MG63 (cell line): ENCODE measurements at places on chromosomes 3 and 15. TPM values are rescaled to one million over a fixed set of nuclear protein-coding genes. Genes with fewer than 3 reads are reported as not detected.
A peak's percentile ranks its signal among the peaks of the same experiment; 100 is the strongest.

GRCh38 chr15:27339138-27339537 lies 368.2 kb downstream of the GABRG3 start:
- DNase-seq, result no peak

GRCh38 chr3:23685541-23686258 lies 120.1 kb upstream of the UBE2E1 start:
- peak; percentile 94 for DNase-seq

GRCh38 chr3:53577506-53577905 lies 83.1 kb downstream of the CACNA1D start:
- no peak for DNase-seq

DNA sequence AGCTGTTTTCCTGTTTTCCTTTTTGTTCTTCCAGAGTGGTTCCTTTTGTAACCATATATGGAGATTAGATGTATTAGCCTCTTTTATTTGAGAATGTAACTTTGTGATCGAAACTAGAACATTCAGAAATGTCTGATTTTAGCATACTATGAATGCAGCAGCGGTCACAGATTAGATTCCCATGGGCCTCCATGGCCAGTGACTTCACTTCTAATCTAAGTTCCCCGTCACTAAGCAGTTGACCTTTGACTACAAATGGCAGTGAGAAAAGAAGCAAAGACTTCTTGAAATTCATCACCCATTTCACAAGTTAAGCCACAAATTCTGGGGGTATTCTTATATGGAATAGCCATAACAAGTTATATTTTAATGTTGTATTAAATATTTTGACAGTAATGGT lies 114.6 kb upstream of the FLNB start:
- DNase-seq, result no peak

DNA sequence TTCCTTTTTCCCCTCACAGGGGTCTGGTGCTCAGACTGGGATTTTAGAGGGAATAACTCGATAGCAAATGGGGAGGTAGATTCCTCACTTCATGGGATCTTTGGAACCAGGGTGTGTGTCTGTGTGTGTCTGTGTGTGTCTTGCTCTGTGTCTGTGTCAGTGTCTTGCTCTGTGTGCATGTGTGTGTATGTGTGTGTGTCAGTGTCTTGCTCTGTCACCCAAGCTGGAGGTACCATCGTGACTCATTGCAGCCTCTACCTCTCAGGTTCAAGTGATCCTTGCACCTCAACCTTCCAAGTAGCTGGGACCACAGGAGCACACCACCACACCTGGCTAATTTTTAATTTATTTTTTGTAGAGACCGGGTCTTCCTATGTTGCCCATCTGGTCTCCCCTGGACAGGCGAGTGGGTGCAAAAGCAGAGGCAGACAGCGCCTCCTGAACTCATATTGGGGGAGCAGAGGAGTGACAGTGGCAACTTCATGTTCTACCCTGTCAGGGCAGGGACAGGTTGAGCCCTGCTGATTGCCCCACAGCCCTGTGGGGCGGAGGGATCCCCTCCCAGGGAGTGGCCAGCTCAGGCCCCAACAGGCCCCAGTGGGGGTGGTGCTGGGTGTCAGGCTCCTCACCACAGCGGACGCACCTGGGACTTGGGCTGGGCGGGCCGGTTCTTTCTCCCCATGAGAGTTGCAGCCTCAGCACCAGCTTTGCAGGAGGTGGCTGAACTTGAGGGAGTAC lies 10.4 kb upstream of the SEMA4B start:
- DNase-seq, result no peak

DNA sequence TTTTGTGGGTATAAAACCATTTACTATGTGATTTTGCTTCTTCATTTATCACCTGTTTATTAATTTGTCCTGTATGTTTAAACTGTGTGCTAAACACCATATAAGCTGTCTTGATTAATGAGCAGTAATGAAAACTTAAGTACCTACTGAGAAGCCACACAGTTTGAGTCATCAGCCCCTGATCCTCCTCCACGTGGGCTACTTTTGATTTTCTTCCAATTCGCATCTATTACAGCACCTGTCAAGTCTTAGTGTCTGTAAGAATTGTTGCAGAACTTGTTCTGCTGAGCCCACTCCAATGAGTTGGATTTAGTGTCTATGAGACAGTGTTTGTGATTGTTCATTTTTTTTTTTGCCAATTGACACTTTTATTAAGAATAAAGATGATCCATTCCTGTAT lies 16.8 kb downstream of the EPHA6 start:
- DNase-seq, result no peak

DNA sequence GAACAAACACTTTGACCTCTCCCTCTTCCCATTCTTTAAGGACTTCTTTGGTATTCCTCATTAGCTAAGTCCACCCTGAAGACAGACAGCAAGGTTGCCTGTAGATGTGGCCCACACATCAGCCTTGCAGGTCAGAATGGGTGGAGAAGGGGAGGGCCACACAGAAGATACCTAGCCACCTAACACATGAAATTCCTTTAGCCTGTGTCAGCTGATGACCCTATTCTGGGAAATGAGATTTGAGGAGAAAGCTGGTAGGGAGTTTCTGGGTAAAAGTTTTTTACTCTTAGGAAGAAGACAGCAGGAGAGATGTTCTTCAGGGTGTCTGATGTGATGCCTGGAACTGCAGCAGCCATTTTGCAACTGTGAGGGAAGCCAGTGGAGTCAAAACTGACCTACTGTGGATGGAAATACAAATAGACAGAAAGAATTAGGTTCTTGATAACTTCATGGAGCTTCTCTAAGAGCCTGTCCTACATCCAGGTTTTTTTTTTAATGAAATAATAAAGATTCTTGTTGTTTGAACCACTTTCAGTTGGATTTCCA lies 17.8 kb upstream of the SMAD6 start:
- DNase-seq, result no peak

- no peak for DNase-seq
Measured at GRCh38 chr3:122214711-122215110, 31.2 kb downstream of the CASR start.

DNA sequence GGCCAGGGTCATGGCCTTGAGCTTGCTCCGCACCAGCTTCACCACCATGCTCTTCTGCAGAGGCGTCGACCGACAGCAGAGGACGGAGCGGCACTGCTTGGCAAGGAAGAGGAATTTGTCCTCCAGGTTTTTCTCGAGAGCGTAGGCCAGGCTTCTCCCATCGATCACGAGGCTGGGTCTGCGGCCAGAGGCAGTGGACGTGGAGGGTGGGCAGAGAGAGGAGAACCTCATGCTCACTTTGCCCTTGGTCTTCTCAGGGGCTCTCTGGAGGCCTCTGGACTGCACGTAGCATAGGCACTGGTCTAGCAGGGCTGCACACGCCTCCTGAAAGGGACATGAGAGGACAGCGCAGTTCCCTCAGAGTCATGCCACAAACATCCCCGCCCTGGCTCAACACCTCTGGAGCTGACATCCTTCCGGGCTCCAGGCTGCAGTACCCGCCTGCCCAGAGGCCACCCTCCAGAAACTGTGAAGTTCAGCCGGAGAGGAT lies 168.3 kb downstream of the ATP10A start:
- DNase-seq, result no peak

DNA sequence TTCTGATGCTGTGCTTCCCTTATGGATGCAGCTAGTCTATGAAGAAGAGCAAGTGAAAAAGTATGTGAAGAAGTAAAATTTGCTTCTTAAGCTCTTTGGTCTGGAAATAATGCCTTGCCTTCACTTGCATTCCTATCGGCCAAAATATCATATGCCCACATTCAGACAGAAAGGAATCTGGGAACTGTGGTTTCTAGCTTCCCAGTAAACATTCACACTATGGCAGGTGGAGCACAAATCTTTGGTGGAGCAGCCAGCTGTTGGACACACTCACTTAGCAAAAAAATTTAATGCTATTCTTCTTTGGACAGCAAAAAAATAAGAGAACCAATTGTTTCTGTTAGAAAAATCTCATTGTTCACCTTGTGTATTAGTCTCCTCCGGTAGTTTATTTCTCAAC lies 12.3 kb upstream of the COL6A6 start:
- DNase-seq, result no peak

DNA sequence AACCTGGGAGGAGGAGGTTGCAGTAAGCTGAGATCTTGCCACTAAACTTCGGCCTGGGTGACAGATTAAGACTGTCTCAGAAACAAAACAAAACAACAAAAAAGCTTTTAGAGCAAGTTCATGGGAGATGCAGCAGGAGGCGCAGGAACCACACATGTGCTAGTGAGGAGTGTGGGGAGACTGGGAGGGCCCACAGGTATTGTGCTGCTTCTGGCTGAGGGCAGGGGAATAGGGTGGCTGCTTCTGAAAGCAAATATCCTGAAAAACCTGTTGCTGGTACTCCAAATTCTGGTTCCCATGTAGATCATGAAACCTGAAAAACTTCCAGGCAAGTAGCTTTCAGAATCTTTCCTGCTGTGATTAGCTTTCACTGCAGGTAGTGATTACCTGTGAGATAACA lies 22.1 kb downstream of the TYRO3 start:
- no peak for DNase-seq

- no peak for DNase-seq
Measured at GRCh38 chr3:47573190-47574172, 5.2 kb downstream of the CSPG5 start.

DNA sequence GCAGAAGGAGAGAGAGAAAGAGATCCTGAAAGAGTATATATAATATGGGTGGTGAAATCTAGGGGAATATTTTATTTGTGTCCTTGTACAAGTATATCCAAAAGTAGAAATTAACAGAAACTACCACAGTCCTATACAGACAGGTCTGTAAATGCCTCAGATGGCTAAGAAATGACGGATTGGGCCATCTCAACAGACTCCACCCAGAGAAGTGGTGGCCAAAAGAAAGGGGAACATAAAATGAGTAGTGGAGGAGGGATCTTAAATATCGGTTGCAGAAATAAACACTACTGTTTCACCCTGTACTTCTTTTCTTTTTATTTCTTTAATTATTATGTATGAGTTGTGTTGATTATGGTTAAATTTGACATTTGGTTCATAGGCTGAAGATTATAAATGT lies 47.7 kb downstream of the CCR3 start:
- DNase-seq, result no peak

DNA sequence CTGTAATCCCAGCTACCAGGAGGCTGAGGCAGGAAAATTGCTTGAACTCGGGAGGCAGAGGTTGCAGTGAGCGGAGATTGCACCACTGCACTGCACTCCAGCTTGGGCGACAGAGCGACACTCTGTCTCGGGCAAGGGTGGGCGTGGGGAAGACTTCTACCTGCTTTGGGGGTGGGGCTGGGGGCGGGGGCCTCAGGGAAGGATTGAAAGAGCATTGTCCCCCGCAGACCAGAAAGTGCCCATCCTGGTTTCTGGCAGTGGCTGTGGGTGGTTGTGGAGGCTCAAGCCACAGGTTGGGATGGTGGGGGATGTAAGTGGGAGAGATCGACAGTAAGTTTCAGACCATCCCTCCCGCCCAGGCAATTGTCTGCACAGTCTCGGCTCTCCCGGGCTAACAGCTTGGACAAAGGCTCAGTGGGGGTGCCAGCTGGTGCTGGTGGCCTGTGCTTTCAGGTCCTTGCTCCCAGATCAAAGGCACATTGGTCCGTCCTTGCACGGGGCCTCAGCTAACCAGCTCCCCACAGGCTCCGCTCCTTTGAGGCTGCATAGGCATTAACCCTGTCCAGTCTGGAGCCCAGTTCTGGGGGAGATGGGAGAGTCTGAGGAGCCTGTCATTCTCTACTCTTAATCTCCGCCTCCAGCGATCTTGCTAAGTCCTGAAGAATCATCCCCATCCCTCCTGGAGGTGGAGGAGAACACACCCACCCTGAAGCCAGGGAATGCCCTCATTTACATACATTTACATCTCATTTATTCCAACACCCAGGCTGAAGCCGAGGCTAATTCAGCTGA lies 8.6 kb downstream of the SCN5A start:
- DNase-seq, result no peak

- DNase-seq, result peak; percentile 25
Measured at GRCh38 chr15:48861813-48862431, 16.0 kb upstream of the EID1 start.

- DNase-seq, result no peak
Measured at GRCh38 chr3:153087595-153088566, 74.1 kb upstream of the RAP2B start.

DNA sequence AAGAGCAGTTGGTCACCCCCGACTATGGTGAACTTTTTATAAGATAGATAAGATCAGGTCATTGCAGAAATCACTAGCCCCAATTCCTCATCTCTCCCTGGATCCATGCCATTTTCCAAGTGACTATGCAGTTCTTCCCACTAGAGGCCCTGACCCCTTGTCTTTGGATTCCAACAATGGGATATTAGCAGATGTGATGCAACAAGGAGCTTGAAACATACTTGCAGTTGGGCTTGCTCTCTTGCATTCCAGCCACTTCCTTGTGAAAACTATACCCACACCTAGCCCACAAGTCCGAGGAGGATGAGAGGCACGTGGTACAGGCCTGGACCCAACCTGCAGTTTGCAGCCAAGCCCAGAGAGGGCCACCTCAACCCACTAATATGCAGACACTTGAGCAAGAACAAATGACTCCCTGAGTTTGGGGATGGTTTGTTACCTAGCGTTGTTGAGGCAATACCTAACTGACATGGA lies 60.6 kb downstream of the SUCLG2 start:
- no peak for DNase-seq

DNA sequence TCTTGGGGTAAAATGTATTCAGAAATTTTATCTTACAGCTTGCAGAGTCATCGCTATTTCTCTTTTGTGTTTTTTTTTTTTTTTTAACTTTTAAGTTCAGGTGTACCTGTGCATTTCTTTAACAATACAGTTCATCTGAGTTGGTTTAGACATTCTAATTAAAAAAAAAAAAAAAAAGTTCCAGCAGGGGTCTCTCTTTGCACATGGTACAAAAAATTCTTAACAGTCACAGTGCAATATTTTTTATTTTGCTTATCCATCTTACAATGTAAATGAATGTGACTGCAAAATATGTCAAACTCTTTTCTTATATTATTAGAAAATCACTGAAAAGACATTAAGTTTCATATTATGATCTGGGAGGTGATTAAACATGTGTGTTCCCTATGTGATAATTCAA lies 47.5 kb upstream of the SLC9A9 start:
- DNase-seq, result no peak

GRCh38 chr3:71402911-71403310 lies 180.6 kb downstream of the FOXP1 start:
- no peak for DNase-seq

Gene CPN2
- not detected in 2 replicates for total RNA-seq

Gene LYZL4
- total RNA-seq, result not detected in 2 replicates

Gene SLC28A2
- not detected in 2 replicates for total RNA-seq

Gene IQCH
- 2.2 and 3.5 TPM in 2 replicates for total RNA-seq

Gene SCAANT1
- total RNA-seq, result not detected in 2 replicates

Gene CMTM7
- 1.7 TPM in 1 of 2 replicates, not detected in the other for total RNA-seq

Gene UBAP1L
- 0.43 and 1.0 TPM in 2 replicates for total RNA-seq

Gene POLR2H
- total RNA-seq, result 138 and 139 TPM in 2 replicates

Gene CDHR4
- 0.10 TPM in 1 of 2 replicates, not detected in the other for total RNA-seq
